ENCODE measurements at places on chromosomes 5 and 9.

DNA sequence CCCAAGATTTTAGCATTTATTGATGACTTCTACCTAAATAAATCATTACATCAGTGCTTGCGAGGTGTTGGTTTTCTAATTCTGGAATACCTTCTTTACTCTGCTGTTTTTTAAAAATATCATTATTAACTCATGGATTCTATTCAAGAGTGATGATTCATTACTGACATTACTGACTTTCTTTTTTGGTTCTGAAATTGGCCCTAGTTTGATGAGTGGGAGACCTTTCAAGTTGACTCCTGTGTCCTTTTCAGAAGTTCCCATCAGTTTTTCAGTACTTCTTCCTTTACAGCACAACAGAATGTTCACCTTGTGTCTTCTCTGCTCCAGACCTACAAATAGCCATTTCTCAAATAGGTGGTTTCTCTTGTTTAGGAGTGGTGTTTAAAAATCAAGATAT is 114.1 kb downstream of the PCSK5 start:
- no peak for DNase-seq

GRCh38 chr9:123481209-123481865 is 125.3 kb downstream of the CRB2 start:
- no peak for DNase-seq

- DNase-seq = no peak
These were observed 21.1 kb downstream of the GEMIN5 start for GRCh38 chr5:154916874-154917273.

DNA sequence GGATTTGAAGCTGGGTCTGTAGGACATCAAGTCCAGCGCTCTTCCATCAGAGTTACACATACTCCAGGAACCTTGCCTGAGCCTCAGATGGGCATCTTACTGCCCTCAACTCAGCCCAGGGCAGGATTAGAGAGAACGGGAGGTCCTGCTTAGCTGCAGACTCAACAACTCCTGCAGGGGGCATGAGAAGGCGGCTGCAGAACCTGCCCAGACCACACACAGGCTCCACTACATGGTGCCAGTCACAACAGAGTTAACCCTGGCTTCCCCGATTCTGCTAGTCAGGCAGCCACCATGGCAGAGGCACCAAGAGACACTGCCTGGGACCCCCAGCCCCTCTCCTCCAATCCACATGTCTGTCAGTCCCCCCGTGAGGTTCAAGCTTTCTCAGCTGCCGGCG is 23.9 kb upstream of the CPLX2 start:
- DNase-seq = no peak

GRCh38 chr5:144084971-144085370 is 85.5 kb downstream of the YIPF5 start:
- no peak for DNase-seq

GRCh38 chr9:77935974-77936373 is 95.6 kb downstream of the GNAQ start:
- DNase-seq = no peak

DNA sequence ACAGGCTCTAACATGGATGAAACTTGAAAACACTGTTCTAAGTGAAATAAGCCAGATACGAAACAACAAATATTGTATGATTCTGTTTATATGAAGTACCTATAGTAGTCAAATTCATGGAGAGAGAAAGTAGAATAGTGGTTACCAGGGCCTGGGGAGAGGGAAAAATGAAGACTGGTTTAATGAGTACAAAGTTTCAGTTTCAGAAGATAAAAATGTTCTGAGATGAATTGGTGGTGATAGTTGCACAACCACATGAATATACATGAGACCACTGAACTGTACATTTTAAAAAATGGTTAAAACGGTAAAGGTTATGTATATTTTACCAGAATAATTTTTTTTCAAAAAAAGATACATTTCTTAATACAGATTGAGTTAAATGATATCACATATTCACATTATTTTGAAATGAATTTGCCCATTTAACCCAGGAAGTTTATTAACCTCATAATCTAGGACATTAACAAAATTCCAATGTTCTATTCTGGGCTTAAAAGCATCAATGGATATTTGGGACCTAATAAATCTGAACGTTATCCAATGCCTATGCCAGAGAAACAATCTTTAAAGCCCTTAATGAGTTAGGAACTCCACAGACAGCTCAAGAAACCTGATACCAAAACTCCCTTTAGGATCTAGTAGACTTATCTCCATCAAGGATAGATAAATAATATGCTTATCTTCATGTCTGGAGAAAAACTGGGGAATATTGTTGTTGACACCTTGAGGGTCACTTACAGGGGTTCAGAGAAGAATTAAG is 521.3 kb downstream of the EFNA5 start:
- DNase-seq = no peak

DNA sequence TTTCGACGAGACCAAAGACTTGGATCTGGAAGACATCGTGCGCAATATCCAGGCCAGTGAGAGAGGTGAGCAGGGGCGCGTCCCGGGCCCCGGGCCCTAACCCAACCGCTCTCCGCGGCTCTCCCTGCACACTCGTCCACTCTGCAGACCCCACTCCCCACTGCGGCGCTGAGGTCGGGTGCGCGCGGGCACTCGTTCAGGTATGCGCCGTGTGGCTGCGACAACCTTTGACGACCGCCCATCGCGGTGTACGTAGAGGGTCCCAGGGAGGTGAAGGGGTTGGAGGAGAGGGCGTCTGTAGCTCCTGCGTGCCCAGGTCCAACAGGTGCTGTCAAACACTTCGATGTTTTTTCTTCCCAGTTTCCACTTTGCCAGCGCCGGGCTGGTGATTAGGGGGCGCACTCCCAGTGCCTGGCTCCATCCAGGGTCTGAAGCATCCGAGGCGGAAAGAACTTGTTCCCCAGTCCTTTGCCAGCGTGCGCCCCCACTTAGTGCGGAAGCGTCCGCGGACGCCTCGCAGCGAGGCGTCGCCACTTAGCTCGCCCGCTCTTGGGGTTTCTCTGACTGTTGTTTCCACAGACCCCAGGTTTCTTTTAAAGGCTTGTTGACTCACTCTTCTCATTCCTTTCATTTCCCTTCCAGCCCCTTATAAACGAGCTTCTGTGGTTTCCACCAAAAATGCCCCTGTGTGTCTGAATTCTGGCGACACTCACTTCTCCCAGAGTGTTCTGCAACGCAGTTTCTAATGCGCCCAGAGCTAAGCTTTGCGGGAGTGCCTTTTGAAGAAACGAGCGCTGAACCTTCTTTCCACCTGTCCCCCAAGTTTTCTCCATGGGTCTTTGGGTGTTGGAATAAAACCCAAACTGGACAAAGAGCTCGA is 1.6 kb downstream of the NPR3 start:
- DNase-seq = no peak

GRCh38 chr5:68631884-68632283 is 416.3 kb downstream of the PIK3R1 start:
- no peak for DNase-seq

DNA sequence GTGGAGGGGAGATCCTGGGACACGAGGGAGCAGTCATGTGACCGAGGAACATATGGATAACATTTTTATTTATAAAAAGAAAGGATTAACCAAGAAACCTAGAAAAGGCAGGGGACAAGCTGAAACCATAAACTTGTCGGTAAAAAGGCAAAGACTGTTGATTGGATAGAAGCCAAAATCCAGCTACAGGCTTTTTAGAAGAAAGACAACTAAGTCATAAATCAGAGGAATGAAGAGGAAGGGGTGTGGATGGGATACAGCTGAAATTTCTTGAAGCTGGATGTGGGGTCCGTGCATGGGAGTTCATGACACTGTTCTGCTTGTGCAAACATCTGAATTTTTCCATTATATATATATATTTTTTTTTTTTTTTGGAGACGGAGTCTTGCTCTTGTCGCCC is 110.7 kb upstream of the PHYKPL start:
- no peak for DNase-seq

DNA sequence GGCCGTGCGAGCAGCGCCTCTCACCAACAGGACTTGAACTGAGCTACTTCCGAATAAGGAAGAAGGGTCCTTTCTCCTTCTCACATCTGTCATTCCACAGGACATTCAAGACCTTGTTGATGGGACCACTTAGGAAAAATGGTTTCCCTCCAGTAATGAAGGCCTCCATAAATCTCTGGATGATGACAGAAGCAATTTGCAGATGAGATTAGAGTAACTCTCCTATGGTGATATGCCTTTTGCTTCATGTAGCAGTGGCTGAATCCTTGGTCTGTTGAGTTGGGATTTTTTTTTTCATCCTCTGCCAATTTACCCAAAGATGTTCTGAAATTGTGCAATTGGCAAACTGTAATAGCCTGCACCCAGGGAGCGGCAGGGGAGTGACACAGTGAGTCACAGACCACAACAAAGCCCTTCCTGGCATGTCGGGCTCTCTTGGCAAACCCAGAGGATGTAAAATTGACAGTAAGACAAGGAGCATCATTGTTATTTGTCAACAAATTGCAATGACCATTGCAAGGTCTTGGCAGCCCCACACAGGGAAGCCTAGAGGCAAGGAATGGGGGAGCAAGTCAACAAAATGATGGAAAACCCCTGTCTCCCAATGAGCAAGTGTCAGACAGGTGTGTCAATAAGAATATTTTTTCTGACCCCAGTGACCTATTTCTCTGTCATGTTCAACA is 275.9 kb downstream of the ACTL7B start:
- no peak for DNase-seq

GRCh38 chr9:124074746-124075145 is 63.2 kb downstream of the LHX2 start:
- no peak for DNase-seq

DNA sequence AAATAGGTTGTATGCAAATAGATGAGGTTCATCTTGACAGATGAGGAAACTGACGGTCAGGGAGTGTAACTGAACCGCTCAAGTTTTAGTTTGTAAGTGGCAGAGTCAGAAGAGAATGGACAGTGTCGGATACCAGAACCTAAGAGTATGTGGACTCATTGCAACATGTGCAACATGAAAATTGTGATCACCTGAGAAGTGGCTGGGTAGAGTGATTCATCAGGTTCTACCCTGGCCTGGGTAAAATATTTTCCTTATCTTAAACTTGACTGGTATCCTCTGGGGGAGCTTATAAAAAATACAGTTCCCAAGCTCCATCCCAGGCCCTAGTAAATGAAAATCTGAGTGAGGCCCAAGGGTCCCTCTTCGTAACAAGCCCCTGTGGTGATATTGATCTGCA is 35.2 kb upstream of the MIER3 start:
- DNase-seq = no peak

GRCh38 chr5:138444078-138444773 is 5.4 kb downstream of the REEP2 start:
- no peak for DNase-seq

DNA sequence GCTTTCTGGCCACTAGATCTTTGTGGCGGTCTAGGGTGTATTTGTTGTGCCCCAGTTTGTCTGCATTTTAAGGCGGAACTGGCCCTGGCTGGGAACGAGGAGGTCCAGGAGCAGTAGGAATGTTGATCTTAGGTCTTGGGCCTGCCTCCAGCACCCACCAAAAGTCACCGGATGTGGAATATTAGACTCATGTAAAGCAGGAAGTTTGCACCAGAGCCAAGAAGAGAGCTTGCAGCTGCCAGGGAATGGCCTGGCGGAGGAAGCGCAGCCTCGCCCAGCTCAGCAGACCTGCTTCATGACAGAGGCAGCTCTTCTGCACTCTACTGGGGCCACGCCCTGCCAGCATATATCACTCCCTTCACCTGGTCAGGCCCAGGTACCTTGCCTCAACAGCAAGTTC is 3.3 kb downstream of the GPX3 start:
- no peak for DNase-seq

DNA sequence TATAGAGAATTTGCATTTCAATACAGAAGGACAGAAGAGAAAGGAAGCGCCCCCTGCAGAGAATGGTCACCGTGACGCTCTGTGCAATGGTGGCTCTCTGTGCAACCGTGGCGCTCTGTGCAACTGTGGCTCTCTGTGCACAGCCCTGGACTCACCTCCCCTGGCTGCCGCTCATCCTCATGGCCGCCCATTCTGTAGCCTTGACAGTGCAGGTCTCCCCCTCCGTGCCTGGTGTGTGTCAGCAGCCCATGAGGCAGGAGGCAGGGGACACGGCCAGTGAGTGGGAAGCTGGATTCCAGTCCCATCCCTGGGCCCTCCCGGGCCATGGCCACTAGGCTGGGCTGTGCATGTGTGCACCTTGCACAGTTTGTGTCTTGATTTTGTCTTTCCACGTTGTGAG is 12.0 kb downstream of the EXOC3 start:
- no peak for DNase-seq

GRCh38 chr9:98903961-98904411 is 39.7 kb upstream of the COL15A1 start:
- DNase-seq = no peak

DNA sequence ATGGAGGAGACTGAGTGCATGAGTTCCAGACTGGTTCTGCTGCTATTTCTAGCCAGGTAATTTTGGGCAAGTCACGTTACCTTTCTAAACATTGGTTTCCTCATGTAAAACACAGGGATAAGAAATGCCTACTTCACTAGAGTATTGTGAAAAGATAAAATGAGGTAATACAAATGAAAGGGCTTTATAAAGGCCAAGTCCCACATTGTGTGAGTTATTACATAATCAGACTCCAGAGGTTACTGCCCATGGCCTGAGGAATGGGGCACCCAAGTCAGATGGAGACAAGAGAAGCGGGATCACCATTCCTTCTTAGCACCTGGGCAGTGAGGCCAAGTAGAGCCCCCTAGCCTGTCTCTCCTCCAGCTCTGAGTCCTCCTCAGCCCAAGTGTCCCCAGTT is 7.5 kb downstream of the HBEGF start:
- DNase-seq = no peak

DNA sequence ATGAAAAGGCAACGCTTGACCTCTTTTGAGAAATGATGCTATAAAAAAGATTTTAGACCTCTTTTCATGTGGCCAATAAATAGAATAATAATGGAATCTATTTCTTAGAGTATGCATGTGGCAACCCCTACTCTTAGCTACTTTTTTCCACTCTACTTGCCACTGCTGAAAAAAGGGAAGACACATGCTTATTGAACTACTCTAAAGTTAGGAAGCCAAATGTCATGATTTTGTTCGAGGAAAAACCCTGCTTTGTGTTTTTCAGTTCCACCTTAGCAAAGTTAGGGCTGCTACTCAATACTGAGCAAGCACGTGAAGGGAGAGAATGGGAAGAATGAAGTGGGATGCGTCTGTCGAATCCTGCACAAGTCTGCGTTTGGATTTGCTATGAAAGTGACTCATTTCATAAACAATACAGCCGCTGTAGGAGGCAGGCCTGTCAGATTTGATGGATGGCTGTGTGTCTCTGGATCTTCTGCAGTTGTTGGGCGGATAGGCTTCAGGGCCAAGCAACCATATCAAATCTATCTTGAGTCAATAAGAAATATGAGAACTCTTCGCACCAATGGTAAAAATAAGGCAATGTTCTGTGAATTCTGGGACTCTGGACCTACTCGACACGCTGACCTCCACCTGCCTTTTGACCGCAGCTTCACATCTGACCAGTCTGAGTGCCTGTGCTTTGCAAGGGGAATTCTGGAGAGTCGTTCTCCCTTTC is 333.6 kb downstream of the PIK3R1 start:
- no peak for DNase-seq

DNA sequence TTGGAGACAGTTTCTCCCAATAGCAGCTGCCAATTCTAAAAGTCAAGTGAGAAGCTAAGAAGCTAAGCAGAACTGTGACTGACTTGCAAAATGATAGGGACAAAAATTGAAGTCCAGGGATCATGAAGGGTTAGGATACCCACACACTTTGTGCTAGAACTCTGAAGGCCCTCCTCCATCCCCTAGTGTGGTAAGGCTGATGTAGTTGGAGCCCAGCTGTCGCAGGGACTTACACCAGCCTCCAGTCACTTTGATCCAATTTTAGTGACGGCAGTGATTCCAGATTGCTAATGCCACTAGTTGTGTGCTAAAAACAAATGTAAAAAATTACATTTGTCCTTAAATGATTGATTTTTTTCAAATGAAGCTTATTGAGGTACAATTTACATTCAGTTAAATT is 742.7 kb upstream of the ZNF608 start:
- DNase-seq = no peak
